ENCODE measurements at places on chromosomes 2 and 18.
A peak's percentile ranks its signal among the peaks of the same experiment; 100 is the strongest.

DNA sequence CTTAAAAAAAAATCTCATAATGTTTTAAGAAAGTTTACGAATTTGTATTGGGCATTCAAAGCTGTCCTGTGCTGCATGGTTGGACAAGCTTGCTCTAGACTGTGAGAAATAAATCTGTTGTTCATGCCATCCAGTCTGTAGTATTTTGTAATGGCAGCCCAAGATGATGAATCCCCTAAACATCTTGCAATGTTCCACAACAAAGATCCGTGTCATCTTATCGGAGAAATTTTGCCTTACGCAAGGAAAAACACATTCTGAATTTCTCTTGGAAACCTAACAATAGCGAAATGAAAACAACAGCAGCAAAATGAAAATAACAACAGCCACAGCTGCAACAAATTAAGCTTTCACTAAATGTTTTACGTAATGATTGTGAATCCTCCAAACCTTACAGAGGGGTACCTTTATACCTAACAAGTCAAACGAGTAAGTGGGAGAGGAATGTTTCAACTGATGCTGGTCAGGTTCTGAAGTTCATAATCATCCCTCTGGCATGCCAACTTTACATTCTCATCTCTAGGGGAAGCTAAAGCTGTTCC is 76.1 kb upstream of the RNU4ATAC start:
- no peak for DNase-seq

- peak; percentile 55 for DNase-seq
Measured at GRCh38 chr2:167652401-167652800, 595.0 kb downstream of the STK39 start.

DNA sequence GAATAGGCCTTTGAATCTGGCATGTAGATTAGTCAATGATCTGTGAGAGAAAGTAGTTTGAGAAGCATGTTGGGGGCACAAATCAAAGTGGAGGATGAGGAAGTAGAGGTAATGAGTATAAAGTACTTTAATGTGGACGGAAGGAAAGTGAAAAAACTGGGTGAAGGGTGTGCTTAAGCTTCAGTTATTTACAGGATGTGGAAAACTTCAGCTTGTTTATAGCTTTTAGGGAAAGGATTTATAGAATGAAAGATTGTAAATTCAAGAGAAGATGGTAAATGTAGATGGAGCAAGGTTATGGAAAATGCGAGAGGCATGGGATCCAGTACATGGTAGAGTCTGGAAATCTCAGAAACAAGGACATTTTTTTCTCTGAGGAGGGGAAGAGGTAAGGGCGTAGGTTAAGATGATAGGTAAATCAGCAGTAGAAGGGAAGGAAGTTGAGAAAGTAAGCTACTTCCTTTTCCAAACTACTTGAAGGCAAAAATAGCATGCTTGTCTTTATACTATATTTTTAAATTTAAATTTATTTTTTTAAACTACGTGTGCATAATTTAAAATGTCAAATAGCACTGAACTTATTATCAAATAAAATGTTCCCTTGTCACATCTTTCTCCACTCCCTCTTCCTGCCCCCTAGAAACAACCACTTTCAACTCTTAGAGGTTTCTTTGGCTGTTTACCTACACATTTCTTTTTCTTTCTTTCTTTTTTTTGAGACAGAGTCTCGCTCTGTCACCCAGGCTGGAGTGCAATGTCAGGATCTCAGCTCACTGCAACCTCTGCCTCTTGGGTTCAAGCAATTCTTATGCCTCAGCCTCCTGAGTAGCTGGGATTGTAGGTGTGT is 8.5 kb downstream of the FAM117B start:
- no peak for DNase-seq

- no peak for DNase-seq
Measured at GRCh38 chr2:229088517-229088913, 182.6 kb downstream of the PID1 start.

GRCh38 chr18:4636967-4637366 is 181.9 kb upstream of the DLGAP1 start:
- no peak for DNase-seq

DNA sequence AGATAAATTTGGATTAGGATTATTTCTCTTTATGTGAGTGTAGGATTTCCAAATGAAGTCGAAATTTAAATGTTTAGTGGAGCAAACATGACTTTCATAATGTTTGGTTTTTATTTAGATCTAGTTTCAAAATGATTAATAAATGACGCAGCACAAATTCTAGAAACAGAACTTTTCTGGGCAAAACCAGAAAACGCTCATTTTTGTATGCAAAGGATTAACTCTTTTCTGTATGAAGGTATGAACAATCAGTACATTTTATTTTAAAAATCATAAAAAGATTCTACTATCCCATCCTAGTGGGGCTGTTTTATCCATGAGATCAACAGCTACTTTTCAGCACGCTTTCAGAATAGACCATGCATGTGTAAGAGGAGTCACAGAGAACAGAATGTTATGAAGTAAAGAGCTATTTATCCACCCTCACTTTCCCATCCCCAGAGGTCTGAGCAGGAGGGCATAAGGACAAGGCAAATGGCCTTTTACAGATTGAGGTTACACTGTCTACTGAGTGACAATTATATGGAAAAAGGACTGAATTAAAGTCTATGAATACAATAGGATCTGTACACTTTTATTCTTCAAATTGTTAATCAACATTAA is 270.8 kb downstream of the ZEB2 start:
- DNase-seq, result no peak

DNA sequence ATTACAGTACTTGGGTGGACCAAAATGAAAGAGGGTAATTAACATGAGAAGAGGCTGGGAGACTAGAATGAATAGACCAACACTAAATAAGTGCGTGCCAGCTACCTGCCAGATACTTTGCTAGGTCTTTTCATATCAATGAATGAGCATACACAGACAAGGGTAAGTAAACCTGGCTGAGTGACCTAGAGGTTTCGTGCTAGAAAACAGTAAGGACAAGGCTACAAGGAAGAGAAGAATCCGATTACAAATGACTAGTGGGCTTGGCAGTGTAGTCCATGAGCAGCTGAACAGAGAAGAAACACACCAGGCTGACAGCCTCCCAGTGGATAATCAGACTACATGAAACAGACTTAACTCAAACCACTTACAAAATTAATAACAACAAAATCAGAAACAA is 64.6 kb downstream of the THADA start:
- DNase-seq, result no peak

GRCh38 chr2:124320051-124320688 is 295.1 kb downstream of the CNTNAP5 start:
- no peak for DNase-seq

DNA sequence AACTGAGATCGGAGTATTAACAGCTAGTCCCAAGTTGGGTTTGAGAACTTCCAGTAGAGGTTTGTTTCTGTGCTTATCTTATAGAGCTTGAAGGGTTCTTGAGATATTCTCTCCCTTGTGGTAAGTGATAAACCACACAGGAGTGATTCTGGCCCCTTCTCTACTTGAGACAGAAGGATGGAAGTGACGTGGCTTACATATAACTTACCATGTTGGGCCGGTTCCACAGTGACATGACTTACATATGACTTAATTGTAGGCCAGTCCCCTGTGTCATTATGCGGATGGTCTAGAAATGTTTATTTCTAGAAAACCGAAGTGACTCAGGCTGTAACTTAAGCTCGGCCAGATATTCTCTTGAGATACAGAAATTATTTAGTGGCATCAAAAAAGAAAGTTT is 62.7 kb downstream of the TRAPPC12 start:
- DNase-seq, result no peak

DNA sequence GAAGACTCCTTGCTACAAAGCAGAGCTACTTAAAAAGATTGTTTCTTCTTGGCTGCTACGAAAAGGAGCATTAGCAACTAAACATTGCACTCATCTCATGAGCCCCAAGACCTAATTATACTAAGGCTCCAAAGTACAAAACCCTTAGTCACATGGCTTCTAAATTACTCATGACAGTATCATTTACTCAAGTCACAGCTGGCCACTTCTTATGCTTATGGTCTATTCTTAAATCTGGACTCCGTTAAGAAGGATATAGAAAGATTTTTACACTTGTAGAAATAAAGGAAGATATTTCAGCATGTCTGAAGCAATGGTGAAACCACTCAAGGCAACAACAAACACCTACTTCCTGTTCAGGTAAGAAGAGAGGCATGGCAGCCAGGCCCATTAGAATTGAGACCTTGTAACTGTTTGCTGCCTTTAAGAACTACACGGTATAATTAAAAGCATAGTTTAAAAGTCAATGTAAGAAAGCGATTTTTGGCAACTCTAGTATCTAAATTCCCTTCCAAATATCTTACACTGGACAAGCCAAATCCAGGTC is 12.7 kb downstream of the ANKRD44 start:
- no peak for DNase-seq

DNA sequence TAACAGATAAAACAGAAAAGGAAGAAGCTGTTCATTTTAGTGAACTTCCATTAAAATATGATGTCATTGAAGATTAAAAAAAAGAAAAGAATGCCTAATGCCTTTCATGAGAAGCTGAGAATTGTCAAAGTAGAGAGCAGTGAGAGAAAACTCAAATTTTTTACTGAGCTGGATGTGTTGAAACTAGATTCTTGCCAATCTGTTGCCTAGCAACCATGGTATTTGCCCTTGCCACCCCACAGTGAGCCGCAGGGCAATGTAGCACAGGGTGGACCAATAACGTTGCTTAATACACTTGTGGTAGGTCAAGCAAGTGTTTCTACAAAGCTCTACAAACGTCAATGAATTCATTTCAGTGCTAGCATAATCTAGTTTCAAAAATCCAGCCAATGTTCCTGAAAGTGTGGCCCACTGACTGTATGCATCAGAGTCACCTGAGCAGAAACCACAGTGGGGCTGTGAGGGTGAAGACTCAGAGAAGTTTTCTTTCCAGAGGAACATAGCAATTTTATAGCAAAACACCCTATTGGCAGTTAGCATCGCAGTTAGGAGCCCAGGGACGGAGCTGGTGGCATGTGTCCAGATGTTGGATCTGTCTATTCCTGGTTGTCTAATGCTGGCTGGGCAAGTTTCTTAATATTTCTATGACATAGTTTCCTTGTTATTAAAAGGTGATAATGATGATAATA is 132.2 kb downstream of the DOCK10 start:
- DNase-seq, result peak; percentile 42

All from A172 (cell line).